Uterus (tissue), 4 donors: ENCODE measurements at places on chromosomes 4 and X.

- DNase-seq = no peak
Measured at GRCh38 chr4:99801005-99801699, 15.5 kb upstream of the DAPP1 start.

DNA sequence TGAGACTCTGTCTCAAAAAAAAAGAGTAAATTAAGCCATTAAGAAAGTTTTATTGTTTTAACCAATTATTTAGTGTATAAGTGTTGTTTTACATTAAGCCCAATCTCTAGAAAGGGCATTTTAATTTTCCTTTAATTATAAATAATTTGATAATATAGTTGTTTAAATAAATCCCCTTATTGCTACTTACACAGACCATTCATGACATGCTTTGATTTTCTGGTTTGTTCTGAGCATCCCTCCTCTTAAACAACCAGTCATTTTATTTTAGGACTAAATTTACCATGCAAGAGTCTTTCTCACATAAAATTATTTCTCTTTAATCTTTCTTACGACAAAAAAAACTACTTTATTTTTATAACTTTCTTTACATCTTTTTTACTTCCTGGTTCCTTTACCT, 23.5 kb upstream of the PAGE5 start:
- no peak for DNase-seq

DNA sequence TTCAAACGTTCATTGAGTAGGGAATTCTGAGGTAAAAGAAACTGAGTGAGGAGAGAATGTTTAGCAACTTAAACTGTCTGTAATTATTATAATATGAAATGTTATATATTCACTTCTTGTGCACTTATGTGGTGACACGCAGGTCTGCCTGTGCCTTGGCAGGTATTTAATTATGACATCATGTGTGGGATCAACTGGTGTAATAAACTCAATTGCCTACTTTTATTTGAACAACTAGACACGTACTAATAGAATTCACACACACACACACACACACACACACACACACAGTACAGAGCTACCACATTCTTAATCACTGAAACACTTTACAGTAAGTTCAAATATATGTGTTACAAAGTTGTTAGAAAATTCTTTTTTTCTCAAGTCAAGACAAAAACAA, 20.7 kb upstream of the SLC25A31 start:
- no peak for DNase-seq

DNA sequence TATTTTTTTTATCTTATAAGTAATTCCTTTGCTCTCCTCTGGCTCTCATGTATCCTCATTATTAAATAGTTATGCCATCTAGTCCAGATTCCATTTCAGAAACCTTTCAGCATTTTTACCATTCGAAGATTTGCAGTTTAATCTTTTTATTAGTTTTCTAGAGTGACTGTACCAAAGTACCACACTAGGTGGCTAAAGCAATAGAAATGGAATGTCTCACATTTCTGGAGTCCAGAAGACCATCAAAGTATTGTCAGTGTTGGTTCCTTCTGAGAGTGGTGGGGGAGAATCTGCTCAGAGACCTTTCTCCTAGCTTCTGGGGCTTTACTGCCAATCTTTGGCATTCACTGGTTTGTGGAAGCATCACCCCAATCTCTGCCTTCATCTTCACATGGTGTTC, 3.7 kb upstream of the PNMA3 start:
- no peak for DNase-seq

DNA sequence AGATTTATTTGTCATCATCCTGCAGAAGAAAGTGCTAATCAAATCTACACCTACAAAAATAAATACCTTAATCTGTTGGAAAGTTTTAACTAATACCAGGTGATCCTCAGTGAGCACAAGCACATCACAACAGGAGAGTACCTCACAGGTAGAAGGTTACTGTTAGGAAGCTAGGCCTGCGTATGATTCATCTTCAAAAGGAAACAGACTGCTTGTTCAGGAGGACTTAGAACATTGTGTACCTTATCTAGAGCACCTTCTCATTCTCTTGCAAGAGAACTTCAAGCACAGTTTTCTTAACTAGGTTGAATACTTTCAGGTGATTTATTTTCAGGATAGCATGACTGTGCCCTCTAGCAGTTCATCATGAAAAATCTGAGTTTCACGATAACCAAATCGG, 54.2 kb downstream of the MND1 start:
- DNase-seq = no peak
